ENCODE measurements at places on chromosomes 1 and 21. TPM values are rescaled to one million over a fixed set of nuclear protein-coding genes. Genes with fewer than 3 reads are reported as not detected.

KRTAP10-2 gene
- not detected for total RNA-seq

CFHR3 gene
- total RNA-seq, result not detected

PDPN gene
- not detected for total RNA-seq

DNA sequence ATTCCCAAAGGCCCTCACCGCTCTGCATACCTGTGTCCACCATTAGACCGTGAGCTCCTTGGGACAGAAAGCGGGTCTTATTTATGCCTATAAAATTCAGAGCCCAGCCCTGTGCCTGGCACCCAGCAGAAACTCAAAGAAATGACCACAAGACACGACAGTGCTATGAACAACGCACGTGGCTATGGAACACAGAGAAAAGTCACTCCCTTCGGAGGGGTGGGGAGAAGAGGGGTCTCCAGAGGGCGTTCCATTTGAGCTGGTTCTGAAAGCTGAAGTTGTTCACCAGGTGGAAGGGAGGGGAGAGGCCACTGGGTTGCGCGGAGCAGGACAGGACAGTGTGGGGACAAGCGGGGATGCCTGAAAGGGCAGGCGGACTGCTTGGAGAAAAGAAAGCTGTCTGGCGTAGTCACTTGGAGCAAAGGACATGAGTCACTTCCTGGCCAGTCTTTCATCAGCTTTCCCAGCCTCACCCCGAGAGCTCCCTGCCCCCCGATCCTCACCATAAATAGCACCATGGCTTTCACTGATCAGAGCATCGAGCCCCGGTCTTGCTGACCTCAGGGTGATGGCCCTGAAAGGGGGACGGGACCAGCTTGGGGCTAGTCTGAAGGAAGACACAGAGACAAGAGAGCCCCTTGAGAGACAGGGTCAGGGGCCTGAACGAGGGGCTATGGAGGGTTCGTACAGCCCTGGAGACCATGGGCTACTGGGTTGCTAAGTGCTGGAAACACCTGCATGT, 28.5 kb downstream of the ECE1 start:
- peaks cover 6% of the 10 kb centered on the region for H3K36me3 ChIP-seq
- DNase-seq, result no peak
- H3K4me3 ChIP-seq, result no peak overlapping the region
- no peaks in the 10 kb centered on the region for H3K4me1 ChIP-seq
- H3K27me3 ChIP-seq, result no peaks in the 10 kb centered on the region

DNA sequence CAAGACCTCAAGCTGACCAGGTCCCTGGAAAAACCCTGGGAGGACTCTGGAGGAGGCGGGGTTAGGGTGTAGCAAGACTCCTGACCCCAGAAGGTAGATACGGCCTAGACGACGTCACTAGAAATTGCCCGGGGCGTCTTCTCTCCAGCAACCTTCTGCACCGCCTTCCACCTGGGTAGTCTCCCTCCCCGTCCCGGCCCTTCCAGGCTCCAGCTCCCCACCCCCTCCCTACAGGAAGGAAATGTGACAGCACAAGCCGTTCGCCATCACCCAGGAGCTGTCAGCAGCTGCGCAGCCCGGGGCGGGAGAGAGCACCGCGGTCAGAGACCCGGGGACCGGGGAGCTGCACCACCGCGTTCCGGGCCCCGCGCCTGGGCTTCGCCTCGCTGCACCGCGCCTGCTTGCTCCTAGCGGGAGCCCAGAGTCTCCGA, 20.0 kb downstream of the SERTAD4 start:
- H3K27me3 ChIP-seq, result no peaks in the 10 kb centered on the region
- H3K4me3 ChIP-seq, result no peak overlapping the region
- DNase-seq, result no peak
- no peaks in the 10 kb centered on the region for H3K4me1 ChIP-seq

DNA sequence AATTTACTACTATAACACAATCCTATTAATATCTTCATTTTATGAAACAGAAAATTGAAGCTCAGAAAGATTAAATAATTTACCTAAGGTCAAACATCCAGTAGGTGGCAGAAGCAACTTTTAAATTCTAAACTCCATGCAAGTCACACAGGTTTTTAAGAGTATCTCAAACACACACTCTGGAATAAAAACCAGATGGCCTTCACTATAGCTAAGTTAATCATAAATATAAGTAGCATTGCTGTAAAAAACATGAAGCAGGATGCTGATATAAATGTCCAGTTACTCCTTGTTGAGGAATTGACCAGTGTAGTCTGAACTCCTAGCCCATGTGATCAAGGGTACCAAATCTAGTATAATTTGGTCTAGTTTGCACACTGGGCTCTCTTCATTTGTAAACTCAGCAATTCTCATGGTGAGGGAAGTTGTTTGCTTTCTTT, 9.4 kb upstream of the FMO3 start:
- DNase-seq, result peak; percentile 63
- H3K27me3 ChIP-seq, result no peaks in the 10 kb centered on the region
- no peaks in the 10 kb centered on the region for H3K4me1 ChIP-seq
- H3K4me3 ChIP-seq, result no peak overlapping the region
- no peaks in the 10 kb centered on the region for H3K36me3 ChIP-seq

DNA sequence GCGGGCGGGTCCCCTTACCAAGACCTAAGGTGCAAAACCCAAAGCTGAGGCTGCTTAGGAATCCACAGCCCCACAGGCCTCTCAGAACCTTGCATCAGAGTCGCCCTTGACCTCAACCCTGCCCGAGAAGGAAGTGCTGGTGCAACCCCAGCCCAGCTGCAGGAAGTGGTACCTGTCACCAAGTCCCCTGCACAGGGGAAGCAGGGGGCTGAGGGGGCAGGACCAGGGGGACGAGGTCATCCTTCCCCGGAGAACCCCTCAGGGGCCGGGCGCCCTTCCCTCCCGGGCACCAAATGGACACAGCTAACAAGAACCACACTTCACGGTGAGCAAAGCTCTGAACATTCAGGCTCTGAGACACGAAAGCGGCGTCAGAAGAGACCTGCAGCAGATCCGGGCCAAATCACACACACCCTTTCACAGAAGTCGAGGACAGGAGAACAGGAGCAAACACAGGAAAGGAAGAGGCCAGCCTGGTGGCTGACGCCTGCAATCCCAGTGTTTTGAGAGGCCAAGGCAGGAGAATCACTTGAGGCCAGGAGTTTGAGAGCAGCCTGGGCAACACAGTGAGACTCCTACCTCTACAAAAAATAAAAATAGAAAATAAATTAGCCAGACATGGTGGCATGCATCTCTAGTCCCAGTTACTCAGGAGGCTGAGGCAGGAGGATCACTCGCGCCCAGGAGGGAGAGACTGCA, 6.4 kb downstream of the ITGB2 start:
- peaks cover 94% of the 10 kb centered on the region for H3K4me1 ChIP-seq
- peak overlapping the region; percentile 83 for H3K27ac ChIP-seq
- peak; percentile 72 for DNase-seq
- H3K4me3 ChIP-seq, result peak overlapping the region; percentile 45
- peaks cover 9% of the 10 kb centered on the region for H3K36me3 ChIP-seq
- H3K27me3 ChIP-seq, result no peaks in the 10 kb centered on the region

GRCh38 chr1:181097242-181097641, 8.7 kb downstream of the IER5 start:
- H3K27ac ChIP-seq, result no peak overlapping the region
- no peak for DNase-seq
- no peak overlapping the region for H3K4me3 ChIP-seq
- peaks cover 5% of the 10 kb centered on the region for H3K4me1 ChIP-seq
